Kidney epithelial cell (primary cell): ENCODE measurements at places on chromosomes 1 and 21. TPM values are rescaled to one million over a fixed set of nuclear protein-coding genes. Genes with fewer than 3 reads are reported as not detected.

RAB7B gene
- 0.13 TPM in 1 of 2 replicates, not detected in the other for total RNA-seq

ACKR1 gene
- not detected in 2 replicates for total RNA-seq

CD34 gene
- total RNA-seq: 0.04 and 0.41 TPM in 2 replicates

WNT2B gene
- 1.3 and 1.6 TPM in 2 replicates for total RNA-seq

DNA sequence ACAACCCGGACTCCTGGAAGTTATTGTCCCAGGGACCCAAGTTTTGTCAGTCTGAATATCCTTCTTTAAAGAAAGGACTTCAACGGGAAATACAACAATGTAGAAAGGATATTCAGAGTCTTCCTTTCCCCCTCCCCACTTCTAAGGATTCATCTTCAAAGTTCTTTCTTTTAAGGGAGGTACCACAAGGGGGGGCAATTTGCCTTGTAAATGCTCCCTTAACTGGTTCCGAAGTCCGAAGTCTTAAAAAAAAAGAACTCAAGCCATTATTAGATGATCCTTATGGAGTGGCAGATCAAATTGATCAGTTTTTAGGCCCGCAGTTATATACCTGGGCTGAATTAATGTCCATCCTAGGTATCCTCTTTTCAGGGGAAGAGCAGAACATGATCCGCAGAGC is 47.0 kb downstream of the SERINC2 start:
- DNase-seq: no peak

- DNase-seq: no peak
Observed at GRCh38 chr1:226369110-226369509, 38.8 kb downstream of the PARP1 start.

DNA sequence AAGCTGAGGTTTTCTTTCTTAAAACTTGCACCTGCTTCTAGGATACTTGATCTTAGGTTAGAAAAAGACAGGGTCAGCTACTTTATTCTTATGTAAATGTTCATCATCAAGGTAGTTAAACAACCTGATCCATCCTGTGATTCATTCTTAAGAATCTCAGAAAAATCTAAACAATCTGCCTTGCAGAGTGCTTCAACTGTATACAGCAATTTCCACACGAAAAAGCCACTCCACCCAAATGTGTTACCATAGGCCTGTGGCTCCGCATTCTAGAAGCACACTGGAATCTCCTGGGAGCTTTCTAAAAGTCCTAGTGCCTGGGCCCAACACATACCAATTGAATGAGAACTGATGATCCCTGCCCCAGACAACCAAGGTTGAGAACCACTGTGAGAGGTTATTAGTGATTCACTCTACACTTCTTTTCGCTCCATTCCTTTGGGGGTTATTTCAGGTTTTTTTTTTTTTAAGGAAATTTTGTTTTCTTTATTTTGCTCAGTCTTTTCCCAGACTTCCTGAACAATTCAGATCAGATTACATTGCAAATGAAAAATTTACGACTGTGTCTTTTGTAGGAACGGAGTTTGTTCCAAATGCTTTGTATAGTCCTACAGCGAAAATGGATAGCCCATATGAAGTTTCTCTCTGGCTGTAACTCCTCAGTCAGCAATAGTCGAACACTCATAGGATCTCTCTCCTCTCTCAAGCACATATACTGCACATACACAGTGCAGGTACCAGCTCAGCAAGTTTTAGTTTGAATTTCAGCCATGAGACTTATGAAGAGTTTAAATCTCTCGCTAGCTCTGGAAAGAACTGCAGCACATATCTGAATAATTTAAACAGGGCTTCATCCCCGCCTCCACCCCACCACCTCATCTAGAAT is 16.1 kb downstream of the SMYD2 start:
- DNase-seq: peak; percentile 61

DNA sequence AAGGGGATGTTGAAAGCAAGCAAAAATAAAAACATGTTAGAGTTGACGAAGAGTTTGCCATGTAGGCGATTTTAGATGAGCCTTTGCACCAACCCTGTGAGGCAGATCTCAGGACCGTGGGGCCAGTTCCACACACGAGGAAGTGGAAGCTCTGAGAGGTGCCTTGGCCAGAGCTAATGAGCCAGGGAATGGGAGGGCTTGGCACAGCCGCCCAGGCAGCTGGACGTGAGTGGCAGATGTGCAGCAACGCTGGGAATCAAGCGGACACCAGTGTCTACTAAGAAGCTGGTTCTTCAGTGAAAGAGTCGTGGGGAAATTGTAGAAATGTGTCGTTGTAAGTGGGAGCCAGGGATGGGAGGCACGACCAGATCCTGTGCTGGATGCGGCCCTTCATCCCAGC is 58.9 kb upstream of the COL6A1 start:
- no peak for DNase-seq

DNA sequence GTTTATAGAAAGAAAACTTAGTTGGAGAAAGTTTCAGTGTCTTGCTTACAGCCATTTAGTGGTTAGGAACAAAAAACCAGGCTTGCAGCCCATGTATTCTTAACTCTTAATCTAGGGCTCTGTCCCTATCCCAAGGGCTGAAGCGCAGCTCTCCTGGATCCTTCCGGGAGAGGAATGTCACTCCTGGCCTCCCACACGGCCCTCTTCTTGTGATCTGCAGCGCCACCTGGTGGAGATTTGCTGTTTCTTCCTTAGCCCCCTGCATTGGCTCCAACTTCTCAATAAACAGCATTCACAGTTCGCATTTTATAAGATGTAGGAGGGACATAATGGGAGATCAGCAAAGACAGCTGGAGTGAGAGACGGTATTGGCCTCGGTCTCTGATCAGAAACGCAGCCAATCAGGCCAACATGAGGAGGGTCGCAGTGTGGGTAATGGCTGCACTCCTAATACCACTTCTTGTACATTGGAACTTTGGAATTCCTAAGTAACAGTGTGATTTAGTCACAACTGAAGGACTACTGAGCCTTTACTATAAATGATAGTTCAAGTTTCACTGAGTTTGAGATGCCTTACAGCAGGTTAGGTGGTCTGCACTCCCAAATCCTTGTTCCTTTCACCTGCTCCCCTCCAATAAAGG is 283.4 kb downstream of the ASTN1 start:
- no peak for DNase-seq

DNA sequence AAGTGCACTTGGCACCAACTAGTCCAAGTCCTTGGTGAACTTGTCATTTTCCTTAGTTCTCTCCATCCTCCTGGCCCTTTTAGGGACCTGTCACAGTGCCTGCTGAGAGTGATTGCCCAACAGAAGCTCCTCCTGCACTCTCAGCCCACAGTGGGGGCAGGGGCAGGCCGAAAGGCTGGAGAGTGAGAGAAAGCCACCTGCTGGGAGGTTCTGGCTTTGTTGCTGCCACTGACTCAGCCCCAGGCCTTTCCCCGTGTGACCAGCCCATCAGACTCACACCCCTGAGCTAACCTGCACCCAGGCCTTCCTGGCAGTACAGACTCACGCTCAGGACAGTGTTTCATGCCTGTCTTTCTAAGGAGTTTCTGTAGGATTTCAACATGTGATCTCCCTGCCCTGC is 17.1 kb upstream of the PROK1 start:
- DNase-seq: peak; percentile 42

GRCh38 chr1:100394285-100394684 is 42.0 kb downstream of the CDC14A start:
- DNase-seq: no peak

DNA sequence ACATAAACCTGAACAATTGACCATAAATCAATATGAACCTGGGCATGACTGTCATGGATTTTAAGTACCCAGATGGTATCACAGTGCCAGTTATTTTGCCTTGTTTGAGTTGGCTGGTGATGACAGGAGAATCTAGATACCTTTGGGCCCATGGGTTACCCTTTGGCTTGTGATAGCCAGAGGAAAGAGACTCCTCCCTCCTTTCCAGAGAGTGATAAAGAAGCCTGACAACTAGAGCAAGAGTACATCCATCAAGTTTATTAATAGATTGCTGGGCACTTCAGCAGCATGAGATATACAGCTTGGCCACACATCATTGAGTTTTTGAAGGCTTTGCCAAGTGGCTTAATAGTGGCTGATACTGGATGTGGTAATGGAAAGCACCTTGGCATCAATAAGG is 6.6 kb upstream of the FMO3 start:
- DNase-seq: no peak
